Caudate nucleus (tissue), 63 donors: ENCODE measurements at places on chromosomes 1 and 21.
A peak's percentile ranks its signal among the peaks of the same experiment; 100 is the strongest.

DNA sequence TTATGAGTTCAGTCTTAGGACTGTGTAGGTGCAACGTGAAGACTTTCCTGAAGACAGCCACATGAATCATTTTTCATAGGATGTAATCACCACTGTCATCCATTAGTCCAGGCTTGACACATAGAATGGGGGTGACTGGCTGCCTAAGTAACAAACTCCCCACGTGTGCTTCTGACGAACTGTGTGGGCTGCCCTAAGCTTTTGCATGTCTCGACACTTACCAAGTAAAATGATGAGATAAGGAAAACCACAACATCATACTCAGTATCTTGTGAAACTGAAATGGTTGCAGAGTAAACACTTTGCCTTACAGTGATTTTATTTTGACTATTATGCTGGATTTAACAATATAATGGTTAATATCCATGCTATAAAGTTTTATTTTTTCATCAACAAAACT lies 19.5 kb downstream of the ERG start:
- DNase-seq: no peak

DNA sequence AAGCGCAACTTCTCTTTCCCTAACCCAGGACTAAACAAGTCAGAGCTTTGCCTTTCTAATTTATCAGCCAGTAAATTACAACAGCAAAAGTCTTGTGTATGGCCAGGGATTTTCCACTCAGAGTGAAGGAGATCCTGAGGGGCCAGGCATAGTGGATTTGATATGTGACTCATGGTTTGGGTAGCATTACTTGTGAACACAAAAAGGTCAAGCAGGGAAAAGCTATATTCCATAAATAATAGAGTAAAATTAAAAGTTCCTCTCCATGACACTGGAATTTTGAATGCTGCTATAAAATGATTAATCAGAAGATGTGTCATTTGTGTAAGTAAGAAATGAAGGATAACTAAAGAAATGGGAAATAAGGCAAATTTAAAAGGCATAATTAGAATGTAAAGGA lies 284.8 kb downstream of the HLX start:
- DNase-seq: no peak

DNA sequence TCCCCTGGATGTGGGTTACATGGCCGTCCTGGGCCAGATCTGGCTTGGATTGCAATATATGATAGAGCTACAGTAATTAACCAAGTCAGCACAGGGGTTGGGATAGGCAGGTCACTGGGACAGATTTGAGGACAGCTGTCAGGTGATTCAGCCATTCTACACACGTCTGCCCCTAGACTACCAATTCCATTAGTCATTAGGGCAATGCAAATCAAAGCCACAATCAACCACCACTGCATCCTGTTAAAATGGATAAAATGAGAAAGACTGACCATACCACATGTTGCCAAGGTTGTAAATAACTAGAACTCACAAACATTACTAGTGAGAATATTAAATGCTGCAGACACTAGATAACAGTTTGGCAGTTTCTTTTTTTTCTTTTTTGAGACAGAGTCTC lies 16.0 kb downstream of the C21orf58 start:
- no peak for DNase-seq

GRCh38 chr1:97680894-97681293 lies 239.9 kb downstream of the DPYD start:
- no peak for DNase-seq

GRCh38 chr21:45780647-45781046 lies 137.1 kb downstream of the PCBP3 start:
- DNase-seq: no peak

GRCh38 chr1:166980818-166981217 lies 5.5 kb upstream of the ILDR2 start:
- DNase-seq: no peak

DNA sequence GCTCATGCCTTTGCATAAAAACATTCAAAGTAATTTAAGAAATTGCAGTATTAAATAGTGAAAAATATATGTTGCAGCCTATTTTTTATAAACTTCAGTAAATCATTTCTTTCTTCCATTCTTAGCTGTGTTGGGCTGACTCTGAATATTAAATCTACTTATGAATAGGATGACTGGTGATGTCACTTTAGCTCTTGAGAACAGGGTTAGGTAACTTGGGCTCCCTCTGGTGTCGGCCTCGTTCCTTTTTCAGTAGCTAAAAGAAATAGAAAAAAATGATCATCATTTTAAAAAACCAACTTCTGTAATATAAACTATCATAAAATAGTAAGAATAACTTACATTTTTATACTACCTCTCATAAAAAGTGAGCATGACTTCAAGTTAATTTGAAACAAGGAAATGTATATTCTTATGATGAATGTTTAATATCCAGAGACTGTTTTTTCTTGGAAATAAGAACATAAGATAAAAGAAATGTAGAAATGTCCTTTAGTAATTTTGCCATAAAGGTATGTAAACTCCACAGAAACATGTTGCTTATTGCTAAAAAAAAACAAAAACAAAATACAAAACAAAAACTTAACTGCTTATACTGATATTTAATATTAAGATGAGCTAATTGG lies 26.8 kb upstream of the NCAM2 start:
- peak; percentile 56 for DNase-seq

- no peak for DNase-seq
These were observed 16.8 kb downstream of the ASPM start for GRCh38 chr1:197129698-197130097.

DNA sequence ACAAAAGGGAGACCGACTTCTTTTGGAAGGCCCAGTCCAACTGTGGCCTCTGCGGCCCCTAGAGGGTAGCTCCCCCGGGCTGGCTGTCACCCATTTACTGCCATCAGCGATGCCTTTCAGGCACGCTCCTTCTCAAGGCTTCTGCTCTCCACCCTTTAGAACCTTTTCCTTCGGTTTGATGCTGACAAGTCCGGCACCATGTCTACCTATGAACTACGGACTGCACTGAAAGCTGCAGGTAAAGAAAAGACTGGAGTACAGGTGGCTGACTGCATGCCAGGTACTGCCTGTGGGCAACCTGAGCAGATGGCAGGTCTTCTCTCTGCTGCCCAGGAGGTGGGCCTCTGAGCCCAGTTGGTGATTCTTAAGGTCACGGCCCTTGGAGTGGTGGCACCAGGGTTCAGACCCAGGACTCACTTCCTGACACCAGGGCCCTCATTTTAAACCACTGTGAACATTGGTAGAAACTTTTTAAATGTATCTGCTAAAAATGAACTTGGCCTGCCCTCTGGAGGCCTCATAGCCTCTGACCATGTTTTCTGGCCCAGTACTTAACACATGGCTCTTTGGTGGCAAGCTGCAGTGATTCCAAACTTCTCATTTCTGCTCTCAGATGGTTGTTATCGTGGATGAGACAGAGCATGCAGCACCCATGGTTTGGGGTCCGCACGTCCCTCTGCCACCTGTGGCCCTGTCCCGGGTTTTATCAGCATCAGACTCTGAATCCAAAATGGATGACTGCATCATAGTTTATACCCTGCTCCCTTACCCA lies 45.7 kb downstream of the CAPN9 start:
- no peak for DNase-seq

DNA sequence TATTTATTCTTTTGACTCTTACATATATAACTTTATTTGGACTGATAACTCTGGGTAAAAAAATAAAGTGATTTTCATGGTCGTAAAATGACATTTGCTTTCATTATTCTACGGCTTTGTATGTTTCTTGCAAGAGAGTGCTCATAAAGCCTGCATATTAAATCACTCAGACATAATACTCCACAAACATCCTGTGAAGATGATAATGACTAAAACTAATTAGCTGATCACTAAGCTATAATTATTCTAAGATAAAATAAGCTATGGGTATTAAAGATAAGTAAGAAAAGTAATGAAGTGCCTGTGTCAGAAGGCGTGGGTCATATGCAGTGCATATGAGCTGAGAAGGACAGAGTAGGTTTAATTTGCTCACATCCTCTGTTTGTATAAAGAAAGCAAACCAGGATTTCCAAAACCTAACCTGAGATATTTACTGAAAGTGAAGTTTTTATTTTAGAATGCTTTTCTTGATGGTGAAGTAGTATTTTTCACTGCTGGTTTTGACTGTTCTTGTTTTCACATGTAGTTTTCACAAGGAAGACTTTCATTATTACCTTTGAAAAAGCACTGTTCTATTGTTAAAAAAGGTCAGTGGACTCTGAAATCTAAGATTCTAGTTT lies 278.8 kb downstream of the AMY1C start:
- no peak for DNase-seq

DNA sequence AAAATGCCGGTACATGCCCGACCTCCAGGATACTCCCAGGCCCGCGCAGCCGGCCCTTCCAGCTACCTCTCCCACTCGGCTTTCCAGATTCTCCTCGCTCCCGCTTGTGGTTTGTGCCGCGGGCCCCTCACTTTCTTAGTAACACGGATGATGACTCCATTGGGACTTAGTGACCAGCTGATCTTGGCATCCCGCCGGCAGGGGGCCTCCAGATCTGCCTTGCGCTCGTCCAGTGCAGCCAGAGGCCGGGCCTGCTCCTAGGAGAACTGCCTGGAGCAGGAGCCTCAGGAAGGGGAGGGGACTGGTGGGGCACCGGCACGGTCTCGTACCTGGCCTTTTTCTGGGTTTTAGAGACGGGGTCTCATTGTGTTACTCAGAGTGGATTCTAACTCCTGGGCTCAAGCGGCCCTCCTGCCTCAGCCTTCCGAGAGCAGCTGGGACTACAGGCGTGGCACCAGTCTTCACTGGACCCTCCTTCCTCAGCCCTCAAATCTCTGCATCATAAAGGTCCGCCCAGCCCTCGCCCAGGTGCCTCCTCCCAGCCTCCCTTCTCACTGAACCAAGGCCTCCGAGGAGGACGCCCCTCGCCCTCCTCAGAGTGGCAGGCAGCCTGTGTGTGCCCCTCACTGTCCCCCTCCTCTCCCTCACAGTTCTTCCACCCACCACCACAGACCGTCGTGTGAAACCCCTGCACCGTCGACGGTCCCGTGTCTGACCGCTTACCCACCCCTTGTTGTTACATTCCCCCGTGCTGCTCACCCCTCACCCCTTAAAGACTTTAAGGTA lies 78.6 kb downstream of the SLC25A24 start:
- no peak for DNase-seq

GRCh38 chr21:14092834-14093560 lies 117.8 kb downstream of the LIPI start:
- no peak for DNase-seq

GRCh38 chr1:9066945-9067807 lies 2.3 kb downstream of the SLC2A5 start:
- DNase-seq: no peak

- DNase-seq: no peak
These were observed 56.5 kb downstream of the TRIM33 start for GRCh38 chr1:114454539-114454938.

GRCh38 chr1:101820071-101820470 lies 176.7 kb downstream of the OLFM3 start:
- no peak for DNase-seq

- DNase-seq: no peak
These were observed 29.6 kb downstream of the VANGL2 start for GRCh38 chr1:160429702-160430535.

DNA sequence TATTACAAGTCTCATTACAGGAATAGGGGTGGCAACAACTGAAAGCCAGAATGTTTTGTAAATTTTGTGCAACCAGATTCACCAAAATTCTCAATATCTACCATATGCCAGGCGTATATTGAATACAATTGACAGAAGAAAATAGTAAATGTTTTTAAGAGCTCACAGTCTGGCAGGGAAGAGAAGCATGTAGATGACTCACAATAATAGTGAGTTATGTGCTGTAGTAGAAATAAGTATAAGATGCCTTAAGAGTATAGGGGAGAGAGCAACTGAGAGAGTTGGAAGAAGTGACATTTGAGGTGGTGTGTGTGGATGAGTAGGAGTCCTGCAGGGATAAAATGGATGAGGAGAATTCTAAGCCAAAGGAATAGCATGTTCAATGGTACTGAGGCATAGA lies 170.5 kb upstream of the FGGY start:
- no peak for DNase-seq

GRCh38 chr21:45427331-45428271 lies 22.6 kb downstream of the COL18A1 start:
- DNase-seq: no peak

DNA sequence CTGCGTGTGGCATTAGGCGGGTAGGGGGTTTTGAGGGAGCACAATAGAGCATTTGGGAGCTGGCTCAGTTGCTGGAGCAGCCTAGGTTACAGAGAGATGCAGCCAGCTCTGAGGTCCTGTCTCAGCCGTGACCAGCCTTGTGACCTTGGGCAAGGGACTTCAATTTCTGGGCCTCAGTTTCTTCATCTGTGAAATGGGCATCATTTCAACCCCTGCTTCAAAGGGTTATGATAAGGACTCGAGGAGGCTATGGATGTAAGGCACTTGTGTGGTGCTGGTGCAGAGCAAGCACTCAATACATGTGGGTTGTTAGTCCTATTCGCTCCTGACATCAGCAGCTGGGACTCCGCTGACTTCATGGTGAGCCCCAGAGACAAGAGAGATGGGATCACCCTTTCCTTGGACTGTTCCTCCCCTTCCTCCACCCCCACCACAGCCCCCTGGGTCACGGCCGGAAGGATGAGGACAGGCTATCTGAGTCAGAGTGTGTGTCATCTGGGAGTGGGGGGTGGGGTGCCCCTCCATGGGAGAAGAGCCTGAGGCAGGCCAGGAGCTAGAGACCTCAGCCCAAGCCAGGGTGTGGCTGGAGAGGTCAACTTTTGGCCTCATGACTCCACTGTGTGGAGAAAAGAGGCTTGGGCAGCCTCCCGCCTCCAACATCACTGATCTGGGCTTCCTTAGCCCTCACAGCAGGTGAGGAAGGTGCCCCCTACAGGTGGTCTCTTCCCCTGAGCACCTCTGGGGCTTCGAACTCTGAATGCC lies 71.4 kb upstream of the ZBTB40 start:
- no peak for DNase-seq

DNA sequence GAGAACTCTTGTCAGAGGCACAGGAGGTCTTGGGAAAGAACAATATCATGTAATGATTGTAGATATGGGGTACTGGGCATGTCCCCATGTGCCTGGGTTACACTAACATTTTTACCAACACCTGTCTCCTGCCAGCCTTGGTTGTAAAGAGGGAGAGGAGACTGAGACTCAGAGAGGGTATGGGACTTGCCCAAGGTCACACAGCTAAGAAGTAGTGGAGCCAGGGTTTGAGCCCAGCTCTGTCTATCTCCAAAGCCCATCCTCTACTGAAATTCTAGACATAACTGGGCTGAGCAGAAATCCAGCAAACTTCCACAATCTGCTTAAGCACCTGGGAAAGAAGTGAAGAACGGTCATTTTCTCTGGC lies 2.6 kb upstream of the THEMIS2 start:
- no peak for DNase-seq
